ENCODE measurements at places on chromosomes 7 and 10.
A peak's percentile ranks its signal among the peaks of the same experiment; 100 is the strongest.

- DNase-seq = no peak
These were observed 153.4 kb downstream of the GRID1 start for GRCh38 chr10:86213148-86213547.

- DNase-seq = peak; percentile 11
These were observed 60.9 kb upstream of the ACSM6 start for GRCh38 chr10:95133016-95133752.

DNA sequence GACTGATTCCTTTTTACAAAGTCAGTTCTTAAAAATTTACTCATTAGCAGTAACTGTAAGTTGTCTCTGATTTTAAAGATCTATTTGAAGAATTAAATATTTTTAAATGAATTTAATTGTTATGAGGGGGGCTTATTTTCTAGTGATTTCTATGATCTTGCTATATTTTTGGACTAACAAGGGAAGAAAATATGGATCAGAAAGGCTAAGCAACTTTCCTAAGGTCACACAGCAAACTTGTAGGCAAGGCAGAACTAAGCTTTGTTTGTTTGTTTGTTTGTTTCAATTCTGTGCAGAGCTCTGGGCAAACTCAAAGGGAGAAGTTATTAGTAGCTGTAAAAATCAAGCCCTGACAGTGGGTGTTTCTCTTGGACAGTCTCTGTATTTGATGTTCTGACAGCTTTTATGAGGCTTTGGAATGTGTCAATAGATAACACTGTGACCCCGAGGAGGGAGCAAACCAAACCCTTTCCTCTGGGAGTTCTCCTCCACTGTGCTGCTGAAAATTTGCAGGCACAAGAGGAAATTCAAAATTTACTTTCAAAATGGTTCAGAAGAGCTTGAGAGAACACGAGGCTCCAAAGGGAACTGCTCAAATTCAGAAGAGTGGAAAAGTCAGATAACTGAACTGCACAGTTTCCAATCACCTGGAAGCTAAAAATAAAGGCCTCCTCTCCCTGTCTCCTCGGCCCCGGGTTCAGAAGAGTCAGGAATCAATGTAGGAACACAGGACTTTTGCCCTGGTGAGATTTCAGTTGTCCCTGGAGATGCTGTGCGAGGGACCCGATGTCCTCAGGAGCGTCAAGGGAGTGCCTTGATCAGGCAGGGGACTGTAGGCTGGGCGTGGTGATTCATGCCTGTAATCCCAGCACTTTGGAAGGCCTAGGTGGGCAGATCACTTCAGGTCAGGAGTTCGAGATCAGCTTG is 325.7 kb downstream of the GATA3 start:
- DNase-seq = no peak

DNA sequence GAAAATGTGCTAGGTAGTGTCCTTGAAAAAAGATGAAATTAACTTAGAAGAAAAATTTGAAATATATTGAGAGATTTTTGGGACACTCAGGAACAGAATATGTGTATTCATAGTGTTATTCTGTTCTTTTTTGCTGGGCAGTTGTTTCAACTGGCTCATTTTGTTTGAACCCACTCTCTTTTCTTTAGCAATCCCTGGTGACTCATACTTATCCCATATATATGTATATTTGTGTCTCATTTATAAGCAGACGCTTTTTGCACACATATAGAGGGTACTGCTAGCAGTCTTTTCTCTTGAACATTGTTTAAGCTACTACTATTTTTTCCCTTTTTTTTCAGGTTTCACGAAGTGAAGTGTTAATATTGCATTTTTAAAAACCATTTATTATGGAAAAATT is 1.9 kb downstream of the EXOC6 start:
- DNase-seq = no peak

DNA sequence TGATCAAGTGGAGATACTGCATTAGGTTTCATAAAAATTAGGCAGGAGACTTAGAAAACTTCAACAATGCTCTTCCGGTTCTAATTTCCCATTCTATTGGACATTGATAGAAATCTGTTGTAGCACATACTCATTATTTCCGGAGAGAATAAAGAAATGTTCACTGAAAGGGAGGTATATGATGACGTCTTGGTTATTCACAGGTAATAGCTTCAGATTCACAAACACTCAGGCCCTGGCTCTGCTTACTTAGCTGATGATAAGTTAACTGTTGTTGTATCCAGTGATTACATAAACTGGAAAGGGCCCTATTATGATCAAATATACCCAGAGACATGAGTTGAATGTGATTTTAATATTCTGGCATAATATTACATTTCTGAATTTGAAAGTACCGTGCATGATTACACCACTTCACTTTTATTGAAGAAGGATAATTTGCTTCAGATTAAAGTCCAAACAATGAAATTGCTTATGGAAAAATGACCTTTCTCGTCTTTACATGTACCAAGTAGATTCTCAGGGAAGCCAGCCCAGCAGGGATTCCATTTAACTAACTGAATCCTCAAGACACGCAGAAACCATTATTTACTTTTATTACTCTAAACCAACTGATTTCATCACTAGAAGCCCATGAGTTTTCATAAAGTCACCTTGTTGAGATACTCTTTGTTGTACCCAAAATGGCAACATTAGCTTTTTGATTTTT is 288.0 kb upstream of the PITRM1 start:
- no peak for DNase-seq

- DNase-seq = no peak
These were observed 108.1 kb upstream of the ZNF746 start for GRCh38 chr7:149605696-149606095.

DNA sequence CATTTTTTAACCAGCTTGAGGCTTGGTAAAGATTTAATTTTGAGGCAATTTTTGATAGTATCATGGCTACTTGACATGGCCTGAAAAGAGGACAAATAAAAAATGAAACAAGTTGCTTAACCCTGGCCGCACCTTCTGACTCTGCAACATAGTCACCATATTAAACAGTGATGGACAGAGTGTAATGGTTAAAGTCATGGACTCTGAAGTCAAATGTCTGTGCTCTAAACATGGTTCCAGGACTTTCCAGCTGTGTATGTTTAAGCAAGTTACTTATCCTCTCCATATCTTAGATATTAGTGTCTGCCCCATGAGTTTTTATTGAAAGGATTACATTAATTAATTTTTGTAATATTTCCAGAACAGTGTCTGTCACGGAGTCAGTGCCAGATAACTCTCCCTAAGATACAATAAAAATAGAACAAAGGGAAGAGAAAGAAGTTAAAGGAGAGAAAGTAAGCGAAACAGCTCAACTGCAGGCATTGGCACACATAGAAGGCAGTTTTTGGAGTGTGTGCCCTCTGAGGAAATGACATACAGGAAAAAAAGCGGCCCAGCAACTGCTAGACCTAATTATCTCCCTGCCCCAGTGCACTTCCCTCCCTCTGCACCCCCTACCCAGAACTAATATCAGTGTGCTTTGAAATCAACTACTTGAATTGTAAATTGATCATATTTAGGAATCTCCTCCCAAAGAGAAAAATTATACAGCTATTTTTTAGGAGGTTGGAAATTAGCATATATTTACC is 65.3 kb downstream of the MACC1 start:
- DNase-seq = no peak

DNA sequence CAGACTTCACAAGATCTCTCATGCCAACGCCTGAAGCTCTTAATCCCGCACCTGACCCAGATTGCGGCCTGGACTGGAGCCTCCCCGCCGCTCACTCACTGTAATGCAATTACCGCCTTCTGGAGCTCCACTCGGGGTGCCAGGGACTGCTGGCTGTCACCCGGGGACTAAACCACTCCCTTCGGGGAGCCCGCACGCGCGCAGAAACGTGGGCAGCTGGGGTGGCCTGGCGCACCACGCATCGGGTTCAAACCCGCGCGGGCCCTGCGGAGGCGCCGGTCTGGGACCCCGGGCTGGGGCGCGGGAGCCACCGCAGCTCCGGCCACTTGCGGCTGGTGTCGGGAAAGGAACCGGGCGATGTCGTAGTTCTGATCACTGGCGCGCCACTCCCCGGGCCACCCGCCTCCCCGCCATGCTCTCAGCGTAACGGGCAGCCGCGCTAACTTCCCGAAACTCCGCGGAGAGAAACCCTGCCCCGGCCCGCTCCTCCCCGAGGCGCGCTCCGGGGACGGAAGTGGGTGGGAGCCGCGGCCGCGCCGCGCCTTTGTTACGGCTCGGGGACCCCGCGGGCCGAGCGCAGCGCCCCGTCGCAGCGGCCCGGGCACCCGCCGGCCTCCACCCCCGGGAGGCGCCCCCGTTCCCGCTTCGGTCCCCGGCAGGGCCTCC is 100.3 kb upstream of the SVIL start:
- DNase-seq = peak; percentile 65

DNA sequence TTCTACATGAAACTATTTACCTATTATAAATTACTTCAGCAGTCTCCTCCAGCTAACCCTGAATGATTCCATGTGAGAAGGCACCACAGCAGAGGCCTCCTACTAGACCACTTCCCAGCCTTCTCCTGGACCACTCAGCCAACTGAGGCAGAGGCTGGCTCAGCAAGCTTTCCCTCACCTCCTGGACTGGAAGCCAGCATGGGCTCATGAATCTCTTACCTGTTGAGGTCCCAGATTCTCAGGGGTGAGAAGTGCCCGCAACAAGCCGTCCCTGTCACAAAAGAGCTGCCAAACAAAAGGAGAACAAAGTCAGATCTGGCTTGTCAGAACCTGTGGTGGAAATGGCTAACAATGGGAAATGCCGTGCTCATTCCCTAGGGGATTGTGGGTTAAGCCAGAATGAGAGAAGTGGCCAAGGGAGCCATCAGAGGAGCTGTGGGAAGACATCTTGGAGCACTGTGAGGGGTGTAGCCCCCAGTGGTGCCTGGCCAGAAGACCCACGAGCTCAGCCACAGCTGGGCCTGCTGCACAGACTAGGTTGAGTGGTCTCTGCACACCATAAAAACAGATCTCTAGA is 36.5 kb downstream of the DPCD start:
- DNase-seq = no peak

GRCh38 chr7:115043605-115044004 is 121.7 kb downstream of the MDFIC start:
- DNase-seq = no peak

- DNase-seq = no peak
These were observed 1.1 kb downstream of the ANKRD2 start for GRCh38 chr10:97573672-97574071.

- no peak for DNase-seq
These were observed 3.3 kb upstream of the PDE1C start for GRCh38 chr7:32073533-32073932.

- no peak for DNase-seq
These were observed 51.1 kb upstream of the GJD4 start for GRCh38 chr10:35554036-35554435.

DNA sequence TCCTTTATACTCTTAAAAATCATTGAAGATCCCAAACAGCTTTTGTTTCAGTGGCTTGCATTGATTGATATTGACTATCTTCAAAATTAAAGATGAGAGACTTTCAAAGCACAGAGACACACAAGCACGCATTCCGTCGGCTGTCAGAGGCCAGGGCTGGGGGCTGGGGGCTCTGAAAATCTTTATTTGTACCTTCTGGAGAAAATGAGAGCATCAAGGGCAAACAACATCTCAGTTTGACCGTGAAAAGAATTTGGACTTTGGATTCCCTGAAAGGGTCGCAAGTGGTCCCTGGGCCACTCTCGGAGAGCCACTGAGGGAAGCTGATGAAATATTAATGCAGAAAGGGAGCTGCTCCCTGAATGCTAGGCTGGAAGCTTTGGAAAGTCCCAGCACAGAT is 96.4 kb downstream of the CHST15 start:
- DNase-seq = no peak

- DNase-seq = no peak
These were observed 57.5 kb downstream of the ICA1 start for GRCh38 chr7:8204339-8205030.

GRCh38 chr10:48241332-48241731 is 33.2 kb downstream of the FRMPD2 start:
- DNase-seq = no peak

DNA sequence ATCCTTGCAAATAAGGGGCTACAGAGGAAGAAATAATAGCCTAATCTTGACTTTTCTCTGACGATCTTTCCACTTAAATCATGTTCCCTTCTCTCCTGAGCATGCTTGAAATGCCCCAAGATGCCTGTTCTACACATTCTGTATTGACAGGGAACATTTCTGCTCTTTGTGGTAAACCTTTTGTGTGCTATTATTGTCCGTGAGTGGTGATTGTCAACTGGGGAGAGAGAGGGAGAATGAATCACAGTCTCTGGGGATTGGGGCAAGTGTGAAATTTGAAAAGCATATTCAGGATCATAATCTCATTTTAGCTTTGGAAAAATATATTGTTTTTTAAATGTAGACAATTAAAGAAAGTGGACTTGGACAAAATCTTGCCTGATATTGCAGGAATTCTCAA is 20.6 kb downstream of the UBTD1 start:
- no peak for DNase-seq

- no peak for DNase-seq
These were observed 86.2 kb downstream of the EBF3 start for GRCh38 chr10:129877773-129878371.

DNA sequence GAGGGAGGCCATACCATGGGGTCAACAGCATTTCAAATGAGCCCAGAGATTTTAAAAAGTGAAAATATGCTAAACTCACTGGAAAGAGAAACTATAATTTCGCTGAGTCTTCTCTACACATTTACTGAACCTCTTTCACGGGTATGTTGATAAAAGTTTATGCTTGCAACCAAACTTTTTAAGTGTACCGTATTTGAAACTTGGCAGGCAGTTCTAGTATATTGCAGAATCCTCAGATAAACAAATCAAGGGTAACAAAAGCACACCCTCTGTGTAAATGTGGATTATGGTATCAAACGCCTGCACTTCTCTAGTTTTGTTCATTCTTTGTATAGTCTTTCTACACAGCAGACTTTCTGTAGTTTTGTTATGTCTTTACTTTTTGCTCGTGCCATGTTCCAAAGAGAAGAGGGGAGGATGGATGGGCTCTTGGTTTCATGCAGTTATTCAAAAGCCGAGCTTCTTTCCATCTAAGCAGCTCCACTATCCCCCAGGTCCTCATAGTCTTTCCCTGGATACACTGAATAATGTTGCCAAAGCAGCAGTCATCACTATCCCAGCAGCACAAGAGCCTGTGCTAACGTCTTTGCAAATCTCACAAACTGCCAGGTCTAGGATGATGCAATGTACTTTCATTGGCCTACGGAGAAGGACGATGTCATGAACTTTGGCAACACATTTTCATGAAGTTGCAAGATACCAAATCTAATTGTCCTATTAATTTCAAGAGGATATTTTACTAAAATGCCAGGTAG is 131.2 kb downstream of the MPP7 start:
- DNase-seq = no peak

GRCh38 chr7:12431886-12432556 is 28.4 kb upstream of the VWDE start:
- DNase-seq = no peak

DNA sequence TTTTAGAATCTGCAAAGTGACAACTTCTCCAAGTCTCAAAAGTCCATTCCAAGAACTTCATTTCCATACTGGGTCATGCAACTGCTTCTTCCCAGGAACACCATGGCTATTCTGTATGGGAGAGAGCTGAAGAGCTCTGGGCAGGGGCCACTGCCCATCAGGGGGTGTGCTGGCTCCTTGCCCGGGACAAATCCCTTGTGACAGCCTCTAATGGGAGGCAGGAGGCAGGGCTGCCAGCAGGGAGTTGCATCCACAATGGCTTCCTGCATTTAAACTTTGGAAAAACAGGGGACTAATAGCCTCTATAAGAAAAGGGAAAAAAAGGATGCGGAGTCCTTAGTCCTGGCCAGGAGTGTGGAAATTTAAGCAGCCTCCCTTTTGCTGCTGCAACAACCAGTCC is 18.4 kb upstream of the FRMD4A start:
- no peak for DNase-seq

- no peak for DNase-seq
These were observed 7.1 kb downstream of the KIF5B start for GRCh38 chr10:32049113-32049512.

GRCh38 chr7:87948371-87948770 is 14.3 kb downstream of the ADAM22 start:
- no peak for DNase-seq

- no peak for DNase-seq
These were observed 954 bp upstream of the MLXIPL start for GRCh38 chr7:73625276-73625675.

Measured in 8988T (cell line).